ENCODE measurements at places on chromosomes 2 and 18.

- DNase-seq, result no peak
Measured at GRCh38 chr2:56803596-56803995, 619.8 kb downstream of the CCDC85A start.

- DNase-seq, result no peak
Measured at GRCh38 chr18:7417727-7418126, 149.4 kb upstream of the PTPRM start.

DNA sequence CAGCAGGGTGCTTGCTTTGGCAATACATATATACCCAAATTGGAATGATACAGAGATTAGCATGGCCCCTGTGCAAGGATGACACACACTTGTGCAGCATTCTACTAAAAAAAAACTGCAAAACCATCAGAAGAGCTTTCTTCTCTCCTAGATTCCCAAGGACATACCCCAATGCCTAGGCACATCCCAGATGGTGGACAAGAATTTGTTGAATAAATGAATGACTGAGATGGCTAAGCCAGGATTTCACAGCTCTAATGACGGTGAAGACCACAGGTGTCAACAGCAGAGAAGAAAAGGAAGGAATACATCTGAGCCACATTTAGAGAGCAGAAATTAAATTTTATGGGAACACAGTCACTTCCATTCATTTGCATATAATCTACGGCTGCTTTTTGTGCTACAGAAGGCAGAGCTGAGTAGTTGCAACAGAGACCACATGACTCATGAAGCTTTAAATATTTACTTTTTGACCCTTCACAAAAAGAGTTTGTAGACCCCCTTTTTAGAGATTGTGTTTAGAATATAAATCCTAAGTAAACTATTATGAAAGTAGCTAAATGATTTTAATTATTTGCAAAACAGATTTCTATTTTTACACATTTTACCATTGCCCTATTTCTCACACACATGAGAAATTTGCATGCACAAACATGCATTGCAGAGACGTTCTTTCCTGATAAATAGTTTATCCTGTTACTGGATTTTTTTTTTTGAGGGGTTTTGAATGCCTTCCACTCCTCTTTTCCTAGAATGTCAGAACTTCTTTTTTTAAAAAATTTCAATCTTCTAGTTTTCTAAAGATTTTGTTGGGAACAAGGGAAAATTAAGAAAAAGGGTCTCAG is 119.0 kb downstream of the PMAIP1 start:
- no peak for DNase-seq

- no peak for DNase-seq
Measured at GRCh38 chr2:11805920-11806319, 59.5 kb downstream of the LPIN1 start.

- DNase-seq, result no peak
Measured at GRCh38 chr18:62938006-62938405, 222.7 kb downstream of the PHLPP1 start.

- DNase-seq, result no peak
Measured at GRCh38 chr2:15809404-15809803, 130.9 kb upstream of the MYCN start.

DNA sequence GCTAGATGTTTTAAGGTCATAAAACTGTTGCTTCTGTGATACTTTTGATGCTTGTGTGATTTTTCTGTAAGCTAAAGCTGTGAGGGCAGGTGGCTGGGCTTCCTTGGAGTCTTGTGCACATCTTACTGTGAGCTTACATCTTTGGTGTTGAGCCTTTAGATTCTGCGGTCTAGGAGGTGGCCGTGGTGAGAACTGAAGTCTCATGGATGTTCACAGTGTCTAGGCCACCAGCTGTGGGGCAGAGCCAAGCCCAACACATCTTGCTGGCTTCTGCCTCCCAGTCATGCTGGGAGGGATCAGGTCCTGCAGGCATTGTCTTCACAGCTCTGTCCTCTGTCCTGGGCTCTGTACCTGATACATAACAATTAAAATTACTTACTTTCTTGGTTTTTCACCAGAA is 219.7 kb upstream of the HS6ST1 start:
- no peak for DNase-seq

- peak; percentile 28 for DNase-seq
Measured at GRCh38 chr18:72768681-72769229, 99.0 kb downstream of the NETO1 start.

DNA sequence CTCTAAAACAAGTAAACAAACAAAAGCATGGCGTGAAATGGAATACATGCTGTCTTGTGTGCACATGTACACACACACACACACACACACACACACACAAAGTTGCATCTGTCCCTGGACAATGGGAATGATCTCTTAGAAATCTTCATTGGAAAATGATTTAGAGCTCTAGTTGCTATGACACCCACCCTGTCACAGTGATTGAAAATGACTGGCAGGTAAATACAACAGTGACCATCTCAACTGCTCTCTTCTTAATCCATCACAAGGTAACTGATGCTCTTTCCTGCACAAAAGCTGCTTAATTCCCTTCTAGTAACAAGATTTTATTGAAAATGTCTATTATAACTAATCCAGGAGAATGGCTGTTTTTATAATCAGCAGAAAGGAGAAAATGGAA is 1011.7 kb upstream of the GYPC start:
- no peak for DNase-seq

- DNase-seq, result no peak
Measured at GRCh38 chr18:58998401-58999203, 133.9 kb downstream of the ZNF532 start.

DNA sequence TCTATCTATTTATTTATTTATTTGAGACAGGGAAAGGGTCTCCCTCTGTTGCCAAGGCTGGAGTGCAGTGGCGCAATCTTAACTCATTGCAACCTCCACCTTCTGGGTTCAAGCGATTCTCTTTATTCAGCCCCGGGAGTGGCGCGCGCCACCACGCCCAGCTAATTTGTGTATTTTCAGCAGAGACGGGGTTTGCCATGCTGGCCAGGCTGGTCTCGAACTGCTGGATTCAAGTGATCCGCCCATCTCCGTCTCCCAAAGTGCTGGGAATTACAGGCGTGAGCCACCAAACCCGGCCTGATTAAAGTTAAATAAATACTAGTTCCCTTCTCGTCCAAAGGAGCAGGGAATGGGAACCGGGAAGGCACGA is 4.2 kb upstream of the CTDSP1 start:
- no peak for DNase-seq

- DNase-seq, result no peak
Measured at GRCh38 chr18:57466745-57467409, 31.7 kb downstream of the ONECUT2 start.

- no peak for DNase-seq
Measured at GRCh38 chr2:176643646-176644045, 374.4 kb downstream of the MTX2 start.

DNA sequence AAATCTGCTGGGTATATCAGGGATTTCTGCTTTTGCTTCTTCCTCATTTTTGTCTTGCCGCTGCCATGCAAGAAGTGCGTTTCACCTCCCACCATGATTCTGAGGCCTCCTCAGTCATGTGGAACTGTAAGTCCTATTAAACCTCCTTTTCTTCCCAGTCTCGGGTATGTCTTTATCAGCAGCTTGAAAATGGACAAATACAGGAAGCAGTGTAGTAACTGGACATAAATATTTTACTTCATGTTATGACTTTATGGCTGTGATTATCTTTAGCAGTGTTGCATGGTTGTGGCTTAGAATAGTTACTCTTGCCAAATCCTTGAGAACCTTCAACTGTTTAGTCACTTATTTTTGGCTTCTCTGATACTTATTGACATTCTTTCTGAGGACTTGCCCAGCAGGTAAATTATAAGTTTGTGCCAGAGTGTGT is 66.2 kb upstream of the DLX2 start:
- DNase-seq, result no peak

DNA sequence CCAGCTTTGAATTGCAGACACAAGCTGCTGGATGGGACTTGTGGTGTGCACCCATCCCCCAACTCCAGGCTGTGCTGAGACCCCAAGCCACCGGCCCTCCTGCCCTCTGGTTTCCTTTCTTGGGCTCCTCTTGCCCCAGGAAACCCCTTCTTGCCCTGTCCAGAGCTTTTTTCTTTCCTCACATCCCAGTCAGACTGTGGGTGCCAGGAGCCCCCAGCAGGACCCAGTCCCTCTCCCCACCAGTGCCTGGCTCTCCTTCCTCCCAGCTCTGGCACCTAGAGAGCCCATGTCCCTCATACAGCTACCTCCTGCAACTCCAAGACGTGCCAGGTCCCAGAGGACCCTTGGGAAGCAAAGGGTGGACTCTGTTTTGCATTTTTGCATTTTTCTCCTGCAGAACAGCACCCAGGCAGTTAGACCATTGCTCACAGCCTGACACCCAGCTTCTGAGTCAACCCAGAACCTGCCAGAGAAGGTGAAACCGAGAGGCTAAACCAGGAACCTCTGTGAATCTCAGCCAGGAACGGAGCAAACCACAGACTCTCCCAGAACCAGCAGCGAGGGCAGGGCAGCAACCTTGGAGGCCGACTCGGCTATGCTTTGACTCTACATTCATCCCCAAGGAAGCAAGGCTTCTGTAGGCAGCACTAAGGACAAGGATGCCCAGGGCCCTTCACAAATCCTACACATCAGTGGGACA is 221.1 kb downstream of the ANAPC1 start:
- no peak for DNase-seq

DNA sequence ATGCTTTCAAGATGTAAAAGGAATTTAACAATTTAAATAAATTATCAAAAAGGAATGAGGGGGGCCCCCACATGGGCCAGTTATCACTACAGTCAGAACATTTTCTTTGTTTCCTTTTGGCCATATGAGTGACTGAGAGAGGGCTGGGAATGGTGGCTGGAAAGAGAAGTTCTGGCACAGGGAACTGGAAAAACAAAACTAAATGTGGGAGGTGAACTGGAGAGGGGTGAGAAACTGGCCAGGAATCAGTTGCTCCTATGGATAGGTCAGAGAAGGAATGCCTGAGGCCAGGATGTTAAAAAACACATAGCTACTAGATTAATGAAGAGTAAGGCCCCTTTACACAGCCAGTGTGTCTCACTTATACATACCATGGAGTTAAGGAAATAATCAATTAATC is 121.0 kb downstream of the RBMS1 start:
- DNase-seq, result no peak

DNA sequence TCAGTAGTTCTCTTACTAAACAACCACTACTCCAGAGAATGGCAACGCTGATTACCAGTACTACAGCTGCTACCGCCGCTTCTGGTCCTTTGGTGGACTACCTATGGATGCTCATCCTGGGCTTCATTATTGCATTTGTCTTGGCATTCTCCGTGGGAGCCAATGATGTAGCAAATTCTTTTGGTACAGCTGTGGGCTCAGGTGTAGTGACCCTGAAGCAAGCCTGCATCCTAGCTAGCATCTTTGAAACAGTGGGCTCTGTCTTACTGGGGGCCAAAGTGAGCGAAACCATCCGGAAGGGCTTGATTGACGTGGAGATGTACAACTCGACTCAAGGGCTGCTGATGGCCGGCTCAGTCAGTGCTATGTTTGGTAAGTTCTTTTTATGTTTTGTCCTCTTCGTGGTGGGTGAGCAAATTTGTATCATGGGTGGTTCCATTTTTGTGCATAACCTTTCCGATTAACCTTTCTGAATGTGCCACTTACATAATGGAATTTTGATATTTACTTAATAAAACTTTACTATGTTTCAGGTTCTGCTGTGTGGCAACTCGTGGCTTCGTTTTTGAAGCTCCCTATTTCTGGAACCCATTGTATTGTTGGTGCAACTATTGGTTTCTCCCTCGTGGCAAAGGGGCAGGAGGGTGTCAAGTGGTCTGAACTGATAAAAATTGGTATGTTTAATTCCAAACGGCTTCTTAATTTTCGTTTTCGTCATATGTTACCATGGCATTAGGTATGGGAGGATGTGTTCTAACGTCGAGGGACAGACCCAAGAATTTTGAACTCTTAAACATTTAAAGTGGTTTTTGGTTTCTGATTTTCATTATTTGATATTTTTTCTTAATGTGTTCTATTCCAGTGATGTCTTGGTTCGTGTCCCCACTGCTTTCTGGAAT is 1.3 kb downstream of the SLC20A1 start:
- peak; percentile 53 for DNase-seq

DNA sequence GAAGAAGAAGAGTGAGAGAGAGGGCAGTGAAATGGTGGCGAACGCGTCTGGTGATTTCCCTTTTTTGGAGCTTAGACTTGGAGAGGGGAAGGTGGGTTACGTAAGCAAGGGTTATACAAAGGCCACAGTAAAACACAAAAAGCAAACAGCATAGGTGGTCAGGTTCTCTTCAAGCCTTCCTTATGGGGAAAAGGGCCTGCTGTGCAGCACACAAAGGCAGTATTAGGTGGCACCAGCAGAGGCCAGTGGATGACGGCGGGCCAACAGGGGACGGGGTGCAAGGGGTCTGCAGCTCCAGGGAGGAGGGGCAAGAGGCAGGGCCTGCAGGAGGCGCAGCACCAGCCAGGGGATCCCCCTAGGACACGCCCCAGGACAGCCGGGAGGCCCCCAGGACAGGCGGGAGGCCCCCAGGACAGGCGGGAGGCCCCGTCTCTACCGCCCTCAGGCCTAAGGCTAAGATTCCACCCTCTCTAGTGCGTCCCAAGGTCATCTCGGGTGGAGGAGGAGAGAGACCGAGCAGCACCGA is 32.6 kb upstream of the NPC1 start:
- peak; percentile 82 for DNase-seq

DNA sequence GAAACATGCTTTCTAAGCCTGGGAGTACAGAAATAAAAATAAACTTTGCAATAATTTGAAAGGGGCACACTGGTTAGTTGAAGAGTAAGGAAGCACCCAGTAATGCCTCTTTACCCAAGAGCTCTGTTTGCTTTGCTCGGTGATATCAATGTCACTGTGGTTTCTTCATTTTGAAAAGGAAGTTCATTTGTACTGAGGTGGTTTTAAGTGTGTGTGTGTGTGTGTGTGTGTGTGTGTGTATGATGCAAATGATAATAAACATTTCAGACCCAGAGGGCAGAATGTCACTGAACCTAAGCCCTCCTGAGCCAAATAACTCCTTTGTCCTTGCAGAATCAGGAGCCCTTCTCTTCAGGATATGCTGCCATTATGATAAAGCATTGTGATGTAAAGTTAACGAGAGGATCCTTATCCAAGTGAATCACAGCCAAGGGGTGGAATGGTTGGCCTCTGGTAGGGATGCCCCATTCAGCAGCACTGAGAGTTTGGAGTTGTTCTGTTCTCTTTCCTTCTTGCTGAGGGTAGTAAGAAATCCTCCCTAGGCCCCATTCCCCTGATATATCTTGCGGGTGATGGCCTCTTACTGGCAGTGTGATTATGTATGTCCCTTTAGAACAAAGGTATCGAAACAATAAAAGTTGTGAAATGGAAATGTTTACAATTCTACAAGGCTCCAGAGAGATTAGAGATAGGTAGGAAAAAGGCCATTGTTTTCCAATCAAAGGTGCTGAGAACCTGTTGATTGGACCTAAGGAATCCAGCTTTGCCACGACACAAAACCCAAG is 7.6 kb downstream of the ITGA6 start:
- peak; percentile 36 for DNase-seq

- peak; percentile 48 for DNase-seq
Measured at GRCh38 chr18:42706618-42707017, 408.9 kb downstream of the RIT2 start.

GRCh38 chr2:60741576-60741975 is 14.5 kb upstream of the PAPOLG start:
- no peak for DNase-seq

Measured in neural progenitor cell (in vitro differentiated cells).